Left cardiac atrium (tissue), 4 donors: ENCODE measurements at places on chromosomes 7 and 10. TPM values are rescaled to one million over a fixed set of nuclear protein-coding genes. Genes with fewer than 3 reads are reported as not detected.

MYO1G gene
- total RNA-seq: 3.1 TPM

SPAM1 gene
- not detected for total RNA-seq

RBP3 gene
- not detected for total RNA-seq

OPN4 gene
- total RNA-seq: 0.18 TPM

TMEM140 gene
- 12.0 TPM for total RNA-seq

NCF1 gene
- total RNA-seq: 1.9 TPM

MSS51 gene
- 2.3 TPM for total RNA-seq

PAPSS2 gene
- 24.0 TPM for total RNA-seq

LRRC17 gene
- total RNA-seq: 2.5 TPM

ANXA7 gene
- total RNA-seq: 116 TPM

PLXNA4 gene
- 23.3 TPM for total RNA-seq

TLX1 gene
- total RNA-seq: 0.21 TPM

STRIP2 gene
- total RNA-seq: 12.1 TPM

PCBD1 gene
- total RNA-seq: 103 TPM
